Stimulated activated CD4-positive, alpha-beta T cell treated with anti-CD3 and anti-CD28 coated beads, Interleukin-4, amount 100 ng/mL, for 1 hour (primary cell): ENCODE measurements at places on chromosomes 2 and 18.

- no peak for DNase-seq
Measured at GRCh38 chr2:43610361-43610760, 14.5 kb upstream of the THADA start.

- no peak for DNase-seq
Measured at GRCh38 chr18:32634876-32635431, 137.9 kb downstream of the KLHL14 start.

DNA sequence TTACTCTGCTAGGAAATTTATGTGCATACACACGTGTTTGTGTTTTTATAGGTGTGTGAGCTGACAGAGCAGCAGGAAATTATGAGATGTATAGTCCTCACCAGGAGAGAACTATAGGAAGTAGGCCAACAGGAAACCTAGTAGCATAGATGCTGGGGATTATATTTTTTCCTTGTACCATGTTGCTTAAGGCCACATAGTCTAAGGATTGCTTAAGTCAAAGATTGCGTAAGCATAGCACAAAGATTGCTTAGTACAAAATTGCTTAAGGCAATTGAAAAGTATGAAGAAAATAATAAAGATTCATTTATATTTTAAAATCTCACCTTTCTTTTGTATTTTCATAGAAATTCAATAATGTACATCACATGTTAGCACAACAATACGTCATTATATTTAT is 18.7 kb upstream of the CCDC102B start:
- no peak for DNase-seq

- no peak for DNase-seq
Measured at GRCh38 chr2:120167272-120167671, 55.9 kb downstream of the TMEM185B start.

GRCh38 chr2:231347638-231348037 is 47.9 kb upstream of the B3GNT7 start:
- DNase-seq = no peak

DNA sequence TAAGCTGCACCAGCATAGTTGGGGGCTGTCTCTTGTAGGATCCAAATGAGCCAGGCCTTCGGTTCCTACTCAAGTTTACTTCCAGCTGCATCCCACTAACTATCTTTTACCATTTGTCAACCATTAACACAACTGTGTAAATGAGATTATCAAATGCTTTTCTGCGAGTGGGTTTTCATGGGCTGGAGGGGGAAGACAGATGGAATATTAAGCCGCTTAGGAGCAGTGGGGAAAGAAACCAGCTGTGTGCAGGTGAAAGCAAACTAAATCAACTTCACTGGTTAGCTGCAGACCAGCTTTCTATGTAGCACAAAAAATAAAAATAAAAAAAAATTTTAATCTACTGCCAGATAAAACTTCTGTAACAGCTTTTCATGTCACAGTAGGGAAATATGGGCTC is 307.3 kb upstream of the FBXO11 start:
- no peak for DNase-seq

DNA sequence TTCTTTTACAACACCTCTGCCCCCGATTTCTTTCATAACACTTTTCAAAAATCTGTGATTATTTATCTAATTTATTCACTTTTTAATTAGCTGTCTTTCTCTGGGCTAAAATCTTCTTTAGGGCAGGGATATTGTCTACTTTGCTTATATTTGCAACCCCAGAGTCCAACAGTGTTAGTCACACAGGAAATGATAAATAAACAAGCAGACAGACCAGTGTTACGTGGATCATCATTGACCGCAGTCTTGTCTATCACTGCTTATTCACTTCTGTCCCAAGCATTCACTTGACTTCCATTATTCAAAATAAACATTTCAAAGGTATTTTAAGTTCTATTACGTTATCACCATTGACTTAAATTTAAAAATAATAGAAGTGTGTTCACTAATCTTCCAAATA is 237.6 kb upstream of the UBE2E3 start:
- no peak for DNase-seq

- DNase-seq = no peak
Measured at GRCh38 chr18:22858121-22858520, 75.0 kb upstream of the RBBP8 start.

- no peak for DNase-seq
Measured at GRCh38 chr2:59754011-59754735, 799.3 kb downstream of the BCL11A start.

GRCh38 chr2:15378148-15378908 is 182.8 kb downstream of the NBAS start:
- no peak for DNase-seq

GRCh38 chr2:206798000-206798399 is 32.6 kb downstream of the FASTKD2 start:
- no peak for DNase-seq

DNA sequence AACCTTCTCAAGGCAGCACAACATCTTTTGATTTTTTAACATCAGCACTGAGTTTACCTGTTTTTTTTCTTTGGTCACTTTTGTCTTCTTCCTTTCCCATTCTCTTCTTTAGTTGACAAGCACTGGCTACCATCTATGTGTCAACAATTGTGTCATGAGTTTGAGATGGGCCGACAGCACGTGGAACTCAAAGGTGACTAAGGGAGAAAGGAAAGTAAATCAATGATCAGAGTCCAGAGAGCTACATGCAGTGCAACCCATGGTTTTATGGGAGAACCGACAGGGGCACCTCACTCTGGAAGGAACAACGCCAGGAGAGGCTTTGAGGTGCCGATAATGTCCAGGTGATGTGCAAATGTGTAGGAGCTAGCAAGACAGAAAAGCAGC is 755.5 kb downstream of the RNF144A start:
- DNase-seq = no peak

DNA sequence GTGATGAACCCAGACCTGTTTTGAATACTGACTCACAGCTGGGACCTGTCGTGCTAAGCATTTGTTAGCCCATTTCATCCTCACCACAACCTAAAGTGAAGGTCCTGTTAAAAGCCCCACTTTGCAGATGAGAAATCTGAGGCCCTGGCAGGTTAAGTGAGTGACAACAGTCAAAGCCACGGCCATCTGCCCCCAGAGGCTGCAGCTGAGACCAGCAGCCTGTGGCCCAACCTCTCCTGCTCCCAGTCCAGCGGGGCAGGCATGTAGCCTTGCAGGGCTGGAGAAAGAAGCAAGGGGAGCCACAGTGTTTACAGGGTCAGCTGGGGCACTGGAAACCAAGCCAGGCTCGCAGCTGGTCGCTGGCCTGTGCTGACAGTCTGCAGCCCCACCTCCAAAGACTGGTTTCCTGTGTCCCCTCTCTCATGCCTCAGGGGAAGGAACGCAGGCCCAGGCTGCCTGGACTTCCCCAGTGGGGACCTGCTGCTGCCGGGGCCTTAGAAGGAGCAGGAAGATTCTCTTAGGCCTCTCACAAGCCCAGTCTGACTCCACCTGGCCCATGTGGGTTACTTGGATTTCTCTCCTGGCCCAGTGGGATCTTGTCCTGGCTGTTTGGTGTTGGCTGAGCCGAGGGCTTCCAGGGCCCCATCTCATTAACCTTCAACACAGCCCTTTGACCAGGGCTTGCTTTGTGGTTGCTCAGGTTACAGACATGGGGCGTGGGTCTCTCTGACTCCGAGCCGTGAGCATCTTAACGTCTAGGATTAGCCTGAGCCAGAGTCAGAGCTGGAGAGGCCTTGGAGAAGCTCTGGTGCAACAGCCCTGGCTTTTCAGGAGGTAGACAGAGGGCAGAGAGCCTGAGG is 1.7 kb downstream of the INPP5D start:
- no peak for DNase-seq

DNA sequence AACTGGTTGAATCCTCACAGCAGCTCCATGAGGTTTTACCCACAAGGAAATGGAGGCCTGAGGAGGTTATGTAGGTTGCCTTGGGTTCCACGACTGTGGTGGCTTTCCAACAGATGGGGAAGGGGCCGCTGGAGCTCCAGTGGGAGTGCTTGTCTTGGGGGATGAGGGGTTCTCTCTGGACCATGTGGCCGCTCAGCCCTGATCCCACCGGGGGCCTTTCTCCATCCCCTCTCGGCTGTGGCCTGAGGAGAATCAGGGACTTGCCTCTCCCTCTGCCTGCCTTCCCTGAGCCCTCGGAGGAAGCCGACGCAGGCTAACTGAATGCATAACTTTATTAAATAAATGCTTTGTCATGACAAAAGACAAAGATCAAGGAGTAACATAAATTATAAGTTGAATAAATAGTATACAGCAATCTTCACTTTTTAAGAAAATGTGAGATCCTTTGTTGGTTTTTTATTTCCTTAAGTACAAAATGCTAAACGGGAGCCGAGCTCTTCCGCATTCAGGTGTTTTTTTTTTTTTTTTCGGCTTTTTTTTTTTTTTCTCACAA is 23.5 kb downstream of the IGFBP5 start:
- no peak for DNase-seq

DNA sequence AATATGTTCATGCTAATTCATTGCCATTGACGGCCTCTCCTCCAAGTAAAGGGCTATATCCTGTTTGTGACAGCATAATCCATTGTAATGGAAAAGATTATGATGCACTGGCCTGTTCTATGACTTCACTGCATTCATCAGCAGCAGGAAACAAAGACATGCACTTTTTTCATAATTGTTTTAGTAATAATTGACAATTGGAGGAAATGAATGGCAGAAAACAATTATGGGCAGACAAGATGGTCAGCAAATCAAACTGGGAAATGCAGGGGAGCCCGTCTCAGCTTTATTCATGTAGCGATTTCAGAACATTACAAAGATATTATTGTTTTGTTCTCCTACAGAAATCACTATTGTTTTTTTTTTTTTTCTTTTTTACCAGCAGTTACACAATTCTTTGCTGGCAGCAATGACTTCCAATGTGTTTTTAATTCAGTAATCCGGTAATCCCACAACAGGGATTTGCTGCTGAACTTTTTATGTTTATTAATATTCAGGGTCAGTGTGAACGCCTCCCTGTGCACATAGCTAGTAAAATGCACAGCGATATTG is 33.8 kb upstream of the RASGRP3 start:
- no peak for DNase-seq

GRCh38 chr18:12239431-12239830 is 14.7 kb upstream of the CIDEA start:
- DNase-seq = no peak
